ENCODE measurements at places on chromosomes 7 and 10.

DNA sequence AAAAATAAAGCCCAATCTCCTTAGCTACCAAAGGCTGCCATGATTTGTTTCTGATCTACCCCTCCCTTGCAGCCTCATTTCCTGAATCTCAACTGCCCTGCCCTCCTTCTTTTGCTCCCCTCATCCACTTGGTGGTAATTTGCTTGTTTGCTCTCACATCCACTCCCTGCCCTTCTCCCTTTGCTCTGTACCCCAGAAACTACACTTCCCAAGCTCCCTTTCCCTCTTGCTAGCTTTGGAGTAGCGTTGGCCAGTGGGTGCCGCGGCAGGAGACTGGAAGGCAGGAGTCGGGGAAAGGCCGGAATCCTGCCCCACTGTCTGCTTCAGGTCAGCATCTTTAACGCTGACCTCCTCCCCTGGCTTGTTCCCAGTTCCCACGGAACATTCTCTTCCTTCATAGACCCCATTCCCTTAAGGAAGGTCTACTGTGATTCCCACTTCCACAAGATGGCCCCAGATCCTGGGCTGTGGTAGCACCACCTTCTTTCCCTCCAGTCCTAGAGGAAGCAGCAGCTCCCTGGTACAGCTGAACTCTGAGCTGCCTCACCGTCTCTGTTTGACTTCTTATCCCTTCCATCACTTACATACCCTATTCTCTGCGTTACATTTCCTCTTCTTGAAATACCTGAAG lies 79.1 kb downstream of the PIK3CG start:
- no peak for DNase-seq

DNA sequence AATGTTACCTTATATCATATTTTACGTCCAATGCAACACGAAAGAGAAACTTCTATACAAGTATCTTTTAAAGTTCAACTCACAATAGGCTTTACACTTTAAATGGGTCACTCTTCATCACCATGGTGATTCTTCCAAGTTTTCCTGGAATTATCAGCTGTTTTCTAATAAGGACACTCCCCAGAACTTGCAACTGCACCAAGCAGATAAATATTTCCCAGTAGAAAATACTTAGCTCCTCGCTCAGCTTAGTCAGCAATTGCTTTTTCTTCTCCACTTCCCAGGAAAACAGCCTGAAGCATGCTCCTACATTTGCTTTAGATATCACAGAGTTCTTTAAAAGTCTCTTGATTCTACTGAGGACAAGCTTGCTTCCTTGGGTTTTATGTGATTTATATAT lies 25.7 kb upstream of the ADD3 start:
- no peak for DNase-seq

DNA sequence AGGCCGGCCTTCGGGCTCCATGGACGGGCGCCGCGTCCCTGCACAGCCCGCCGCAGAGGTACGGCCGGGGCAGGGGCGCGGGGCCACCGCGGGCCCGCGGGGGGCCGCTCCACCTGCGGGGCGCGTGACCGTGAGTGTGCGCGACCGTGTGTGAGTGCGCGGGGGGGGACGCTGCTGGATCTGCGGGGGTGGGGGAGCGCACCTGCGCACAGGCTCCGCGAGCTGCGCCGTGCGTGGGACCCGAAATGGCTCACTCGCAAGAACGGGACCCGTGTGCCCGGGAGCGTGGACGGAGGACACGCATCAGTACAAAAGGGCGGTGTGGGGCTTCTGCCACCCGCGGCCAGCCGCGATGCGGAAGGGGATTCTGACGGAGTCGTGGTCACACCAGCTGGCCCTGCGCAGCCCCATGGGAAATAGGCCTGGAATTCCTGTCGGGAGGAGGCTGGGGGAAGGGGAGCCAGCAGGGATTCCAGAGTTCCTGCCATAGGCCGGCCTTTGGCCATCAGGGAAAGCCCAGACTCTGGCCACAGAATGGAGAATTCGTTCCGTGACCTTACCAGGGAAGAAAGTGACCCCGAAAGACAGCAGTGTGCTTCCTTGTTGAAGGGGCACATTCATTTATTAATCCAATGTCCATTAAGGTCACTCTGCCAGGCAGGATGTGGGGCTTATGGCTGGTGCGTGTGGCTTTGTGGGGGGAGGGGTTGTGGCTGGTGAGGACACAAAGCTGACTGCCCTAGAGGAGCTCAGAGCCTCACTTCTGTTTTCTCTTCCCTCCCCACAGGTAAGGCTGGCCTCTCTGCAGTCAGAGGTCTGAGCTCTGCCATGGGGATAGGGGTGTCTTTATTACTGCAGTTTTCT lies 494 bp downstream of the REPIN1 start:
- DNase-seq, result peak; percentile 13

GRCh38 chr7:104252409-104253134 lies 44.8 kb upstream of the ORC5 start:
- DNase-seq, result peak; percentile 4

DNA sequence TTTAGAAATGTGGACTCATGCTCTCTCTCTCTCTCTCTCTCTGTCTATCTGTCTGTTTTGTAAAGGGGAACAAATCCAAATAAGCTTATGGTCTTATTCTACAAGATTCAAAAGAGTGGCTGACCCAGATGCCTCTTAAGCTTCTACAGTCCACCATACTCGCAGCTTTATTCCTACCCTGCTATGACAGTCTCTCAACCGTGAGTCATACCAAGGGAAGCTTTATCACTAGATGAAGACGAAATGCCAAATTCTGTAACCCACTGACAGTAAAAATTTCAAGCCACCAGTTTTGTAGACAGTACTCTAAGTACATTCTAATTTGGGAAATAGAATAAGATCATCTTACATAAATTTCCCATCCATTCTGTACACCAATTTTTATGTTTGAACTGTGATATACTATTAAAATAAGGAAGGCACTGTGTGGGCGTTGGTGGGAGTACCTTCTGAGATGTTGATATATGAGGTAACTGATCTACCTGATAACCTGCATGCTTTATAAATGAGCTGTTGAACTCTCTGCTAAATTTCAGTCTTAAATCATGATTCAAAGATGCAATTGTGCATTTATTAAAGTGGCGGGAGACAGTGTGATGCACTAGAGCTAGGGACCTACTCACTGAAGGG lies 153.2 kb downstream of the KLF6 start:
- peak; percentile 24 for DNase-seq

- DNase-seq, result no peak
Measured at GRCh38 chr10:126118476-126118875, 222.1 kb downstream of the FANK1 start.

GRCh38 chr7:82699773-82700186 lies 256.2 kb upstream of the CACNA2D1 start:
- peak; percentile 94 for DNase-seq

DNA sequence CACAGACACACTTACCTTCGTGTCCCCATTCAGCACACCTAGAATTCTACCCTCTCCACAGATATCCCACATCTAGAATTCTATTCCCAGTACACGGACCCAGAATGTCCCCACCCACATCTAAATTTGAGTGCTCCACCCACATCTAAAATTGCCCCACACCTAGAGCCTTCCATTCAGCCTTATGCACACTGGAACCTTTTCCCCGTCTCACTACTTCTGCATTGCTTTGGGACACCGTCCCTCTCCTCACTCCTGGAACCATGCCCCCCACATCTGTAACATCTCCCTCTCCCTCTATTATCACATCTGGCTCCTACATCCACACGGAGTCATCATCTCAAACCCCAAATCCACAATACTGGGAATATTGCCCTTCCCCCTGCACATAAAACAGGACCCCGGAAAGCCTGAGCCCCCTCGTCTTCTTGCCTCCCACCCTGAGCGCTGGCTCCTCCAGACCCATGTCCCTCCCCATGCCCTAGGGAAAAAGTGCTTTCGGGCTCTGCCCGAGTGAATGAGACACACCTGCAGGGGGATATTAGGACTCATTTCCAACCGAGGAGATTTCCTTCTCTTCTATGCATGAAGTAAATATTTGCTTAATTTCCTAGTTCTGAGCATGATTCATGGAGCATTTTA lies 125.8 kb upstream of the UNC5B start:
- no peak for DNase-seq

DNA sequence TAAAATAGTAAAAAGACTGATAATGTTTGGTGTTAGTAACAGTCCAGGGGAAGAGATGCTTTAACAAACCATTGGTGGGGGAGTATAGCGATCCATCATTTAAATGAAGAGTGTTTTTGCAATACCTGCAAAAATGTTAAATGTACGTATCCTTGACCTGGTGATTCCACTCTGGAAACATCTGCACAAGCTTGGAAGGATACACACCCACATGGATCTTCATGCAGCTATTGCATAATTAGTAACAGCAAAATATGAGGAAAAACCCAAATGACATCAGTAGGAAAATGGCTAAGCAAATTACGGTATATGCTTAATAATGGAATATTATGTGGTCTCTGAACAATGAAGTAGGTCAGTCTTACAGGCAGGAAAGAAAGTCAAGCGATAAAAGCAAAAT lies 20.5 kb downstream of the WNT2 start:
- DNase-seq, result no peak

DNA sequence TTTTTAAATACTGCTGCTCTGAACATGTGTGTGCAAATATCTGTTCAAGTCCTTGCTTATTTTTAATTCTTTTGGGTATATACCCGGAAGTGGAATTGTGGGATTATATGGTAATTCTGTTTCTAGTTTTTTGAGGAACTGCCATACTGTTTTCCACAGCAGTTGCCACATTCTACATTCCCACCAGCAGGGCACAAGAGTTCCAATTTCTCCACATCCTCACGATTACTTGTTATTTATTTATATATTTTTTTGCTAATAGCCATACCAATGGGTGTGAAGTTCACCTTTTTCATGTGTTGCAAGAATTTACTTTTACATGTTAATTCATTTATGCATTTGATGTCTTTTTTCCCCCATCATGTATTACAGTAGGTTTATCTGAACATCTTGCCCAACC lies 79.6 kb upstream of the CXCL12 start:
- DNase-seq, result no peak

DNA sequence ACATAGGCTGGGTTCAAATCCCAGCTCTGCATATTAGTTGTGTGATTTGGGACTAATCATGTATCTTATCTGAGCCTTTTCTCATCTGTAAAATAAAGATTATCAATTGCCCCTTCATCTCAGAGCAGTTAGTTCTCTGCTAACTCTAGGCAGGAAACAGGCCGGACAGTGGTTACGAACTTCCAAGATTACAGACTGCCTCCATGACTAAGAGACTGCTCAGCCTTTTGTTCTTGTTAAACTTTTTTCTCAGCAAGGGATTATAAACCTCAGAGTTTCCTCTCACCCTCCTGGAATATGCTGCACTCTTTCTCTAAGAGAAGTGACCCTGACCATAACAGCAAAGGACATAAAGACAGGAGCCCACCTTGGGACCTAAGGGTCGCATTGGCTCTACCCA lies 52.5 kb upstream of the NFKB2 start:
- DNase-seq, result peak; percentile 85

DNA sequence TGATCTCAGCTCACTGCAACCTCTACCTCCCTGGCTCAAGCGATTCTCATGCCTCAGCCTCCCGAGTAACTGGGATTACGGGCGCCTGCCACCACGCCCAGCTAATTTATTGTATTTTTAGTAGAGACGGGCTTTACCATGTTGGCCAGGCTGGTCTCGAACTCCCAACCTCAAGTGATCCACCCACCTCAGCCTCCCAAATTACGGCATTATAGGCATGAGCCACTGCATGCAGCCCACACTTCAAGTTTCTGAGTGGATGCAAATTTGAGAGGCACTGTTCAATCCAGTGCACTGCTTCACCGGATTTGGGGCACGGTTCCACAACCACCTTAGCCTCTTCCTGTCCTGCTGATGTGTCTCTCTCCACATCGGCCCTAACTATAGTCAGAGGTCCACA lies 16.5 kb downstream of the CNPY1 start:
- no peak for DNase-seq

GRCh38 chr7:73828107-73828803 lies 2.5 kb upstream of the CLDN4 start:
- peak; percentile 80 for DNase-seq

DNA sequence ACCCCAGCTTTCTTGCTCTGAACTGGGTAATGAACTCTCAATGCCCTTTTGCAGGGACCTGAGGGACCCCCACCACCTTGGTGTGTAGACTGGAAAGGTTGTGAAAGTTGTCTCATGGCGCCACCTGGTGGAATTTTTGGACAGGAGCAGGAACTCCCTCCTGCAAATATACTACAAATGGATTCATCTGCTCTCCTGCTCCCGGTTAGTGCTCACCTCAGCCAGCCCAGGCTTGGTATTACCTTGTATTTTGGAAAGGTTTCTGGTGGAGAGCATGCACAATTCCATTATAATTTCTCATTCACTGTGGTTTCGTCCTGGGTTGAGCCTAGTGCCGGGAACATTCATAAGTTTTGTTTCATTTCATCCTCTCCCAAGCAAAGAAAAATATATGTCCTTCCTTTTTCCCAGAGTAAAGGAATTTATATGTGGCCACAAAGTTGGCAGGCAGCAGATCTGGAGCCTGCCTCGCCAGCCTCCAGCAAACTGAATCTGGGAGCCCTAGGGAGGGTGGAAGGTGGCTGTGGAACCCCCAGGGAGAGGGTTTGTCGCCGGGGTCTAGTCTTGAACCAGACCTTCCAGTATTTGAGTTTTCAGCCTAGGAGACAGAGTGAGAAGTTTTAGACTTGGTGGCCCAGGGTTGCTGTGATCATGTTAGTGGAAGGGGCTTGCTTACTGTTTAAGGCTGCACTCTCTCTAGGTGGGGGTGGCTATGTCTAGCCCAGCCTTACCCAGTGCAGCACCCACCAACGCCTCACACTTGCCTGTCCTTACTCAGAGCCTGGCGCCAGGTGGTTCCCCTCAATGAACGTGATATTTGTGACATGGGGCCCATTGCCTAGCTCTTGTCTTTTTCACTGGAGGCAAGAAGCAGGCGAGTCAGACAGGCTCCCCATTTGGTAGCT lies 9.5 kb downstream of the FAM241B start:
- DNase-seq, result peak; percentile 83

DNA sequence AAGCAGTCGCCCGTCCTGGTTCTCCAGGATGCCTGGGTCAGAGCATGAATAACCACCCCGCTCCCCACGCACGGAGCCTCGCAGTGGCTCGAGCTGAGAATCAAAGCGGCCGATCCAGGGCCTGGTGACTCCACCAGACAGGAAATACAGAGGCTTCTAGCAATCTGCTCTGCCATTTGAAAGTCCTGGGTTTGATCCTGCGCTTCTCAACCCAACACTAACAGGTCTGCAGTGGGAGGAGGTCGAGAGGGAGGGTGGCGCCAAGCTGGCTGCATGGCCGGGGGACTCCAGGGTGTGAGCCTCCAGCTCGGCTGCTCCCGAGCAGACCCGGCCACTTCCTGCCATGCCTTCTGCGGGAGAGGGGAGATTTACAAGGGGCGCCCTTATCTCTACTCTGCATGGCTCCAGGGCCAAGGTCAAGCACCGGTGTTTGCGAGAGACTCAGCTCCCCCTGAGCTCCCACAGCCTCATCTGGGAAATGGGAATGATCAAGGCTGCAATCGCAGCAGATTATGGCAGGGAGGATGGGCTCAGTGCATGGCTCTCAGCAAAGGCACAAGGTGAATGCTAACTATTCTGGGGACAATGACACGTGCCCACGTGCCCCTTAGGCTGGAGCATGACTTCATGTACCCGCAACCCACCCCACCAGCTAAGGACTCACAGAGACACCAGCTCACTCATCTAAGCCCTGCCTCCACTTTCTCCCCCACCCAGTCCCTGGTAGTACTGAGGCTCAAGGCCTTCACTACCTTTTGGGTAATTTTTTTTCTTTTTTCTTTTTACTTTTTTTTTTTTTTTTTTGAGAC lies 73.9 kb upstream of the TNRC18 start:
- no peak for DNase-seq

Measured in epithelial cell of esophagus (primary cell).